ENCODE measurements at places on chromosomes 12 and 14.

DNA sequence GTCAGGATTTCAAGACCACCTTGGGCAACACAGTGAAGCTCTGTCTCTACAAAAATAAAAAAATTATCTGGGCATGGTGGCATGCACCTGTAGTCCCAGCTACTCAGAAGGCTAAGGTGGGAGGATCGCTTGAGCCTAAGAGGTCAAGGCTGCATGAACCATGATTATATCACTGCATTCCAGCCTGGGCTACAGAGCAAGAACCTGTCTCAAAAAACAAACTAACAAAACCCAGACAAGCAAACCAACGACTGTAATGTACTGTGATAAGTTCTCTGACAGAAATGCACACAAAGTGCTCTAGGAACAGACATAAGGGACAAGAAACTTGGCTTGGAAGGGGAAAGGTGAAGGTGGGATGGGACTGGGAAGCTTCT is 22.4 kb downstream of the ENTPD5 start:
- no peak for DNase-seq

DNA sequence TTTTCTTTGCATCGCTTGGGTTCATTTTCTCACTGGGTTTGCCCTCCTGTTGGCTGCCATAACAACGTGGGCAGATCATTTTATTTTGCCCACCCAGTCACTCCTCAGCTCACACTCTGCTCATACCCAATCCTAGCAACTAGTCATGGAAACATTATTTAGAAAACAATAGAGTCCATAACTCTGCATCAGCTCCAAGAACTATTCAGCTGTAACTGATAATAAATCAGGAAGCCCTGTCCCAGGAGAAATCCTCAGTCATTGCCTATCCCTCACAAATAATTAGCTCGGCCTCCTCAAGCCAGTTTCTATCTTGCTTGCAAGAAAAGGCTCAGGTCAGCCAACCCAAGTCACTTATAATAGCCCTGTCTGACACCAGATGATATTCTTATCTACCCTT is 43.2 kb downstream of the RTN1 start:
- no peak for DNase-seq

DNA sequence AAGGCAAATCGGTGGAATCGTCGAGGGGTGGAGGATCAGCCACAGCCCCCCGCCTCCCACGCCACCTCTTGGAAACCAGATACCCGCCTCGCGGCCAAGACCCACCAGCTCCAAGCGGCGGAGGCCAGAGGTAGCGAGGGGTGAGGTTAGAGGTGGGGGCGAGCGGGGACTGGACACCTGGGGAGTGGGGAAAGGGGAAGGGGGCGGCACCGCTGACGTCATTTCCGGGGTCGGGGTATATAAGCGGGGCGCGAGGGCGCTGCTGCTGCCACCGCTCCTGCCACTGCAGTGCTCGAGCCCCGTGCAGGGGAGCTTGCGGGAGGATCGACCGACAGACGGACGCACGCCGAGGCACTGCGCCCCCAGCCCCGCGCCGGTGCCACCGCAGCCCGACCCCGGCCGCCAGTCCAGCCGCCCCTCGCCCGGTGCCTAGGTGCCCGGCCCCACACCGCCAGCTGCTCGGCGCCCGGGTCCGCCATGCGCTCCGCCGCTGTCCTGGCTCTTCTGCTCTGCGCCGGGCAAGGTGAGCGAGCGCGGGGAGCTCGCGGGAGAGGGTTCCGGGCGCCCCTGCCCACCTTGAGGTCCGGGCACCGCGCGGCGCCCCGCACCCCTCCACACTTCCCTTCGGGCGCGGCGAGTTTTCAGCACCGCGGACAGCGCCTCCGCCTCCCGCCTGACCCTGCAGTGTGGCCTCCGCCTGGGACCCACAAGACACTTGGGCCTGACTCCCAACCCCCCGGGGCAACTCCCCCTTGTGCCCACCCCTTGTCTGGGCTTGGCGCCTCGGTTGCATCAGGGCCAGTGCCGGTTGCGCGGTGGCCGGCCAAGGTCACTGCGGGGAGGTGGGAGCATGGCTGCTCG is at the start of gene CHGA:
Gene CHGA, plus strand, starts transcription at position 268 of the 861 bp plus-strand sequence. Its CDS starts 210 bp downstream, at position 478.
- peak; percentile 80 for DNase-seq

DNA sequence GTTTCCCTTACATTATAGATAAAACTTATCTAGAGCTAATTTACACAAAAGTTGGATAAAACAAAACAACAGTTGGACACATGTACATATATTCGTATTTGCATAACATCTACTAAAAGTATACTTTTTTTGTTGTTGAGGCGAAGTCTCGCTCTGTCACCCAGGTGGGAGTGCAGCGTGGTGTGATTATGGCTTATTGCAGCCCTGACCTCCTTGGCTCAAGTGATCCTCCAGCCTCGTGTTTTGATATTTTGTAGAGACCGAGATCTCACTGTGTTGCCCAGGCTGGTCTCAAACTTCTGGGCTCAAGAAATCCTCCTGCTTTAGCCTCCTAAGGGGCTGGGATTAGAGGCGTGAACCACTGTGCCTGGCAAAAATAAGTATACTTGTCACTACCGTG is 9.4 kb downstream of the SYNE2 start:
- no peak for DNase-seq

DNA sequence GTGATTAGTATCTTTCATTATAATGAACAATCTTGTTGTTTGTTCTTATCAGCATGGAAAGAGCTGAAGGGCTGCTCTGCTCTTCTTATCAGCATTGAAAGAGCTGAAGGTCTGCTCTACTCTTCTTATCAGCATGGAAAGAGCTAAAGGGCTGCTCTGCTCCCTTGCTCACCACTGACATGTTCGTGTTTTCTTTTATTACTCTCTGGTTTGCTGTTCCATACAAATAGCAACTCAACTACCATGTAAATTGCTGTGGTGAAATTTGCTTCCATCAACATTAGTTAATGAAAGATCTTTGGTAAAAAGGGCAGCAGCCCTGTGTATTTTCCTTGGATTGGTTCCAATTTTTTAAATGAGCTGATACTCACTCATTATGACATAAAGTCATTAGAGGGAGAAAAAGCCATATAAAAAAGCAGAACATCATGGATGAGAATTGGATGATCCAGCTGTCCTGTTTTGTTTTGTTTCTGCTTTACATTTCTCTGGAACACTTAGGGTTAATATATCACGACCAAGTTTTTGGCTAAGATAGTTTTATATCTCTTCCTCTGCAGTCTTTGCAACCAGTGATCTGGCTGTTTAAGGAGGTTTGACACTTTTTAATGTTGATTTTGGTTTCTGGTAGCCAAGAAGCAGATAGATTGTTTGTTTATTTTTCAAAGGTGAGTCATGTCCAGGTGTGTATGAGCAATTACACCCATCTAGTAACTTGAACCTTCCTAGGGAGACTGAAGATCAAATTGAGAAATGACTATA is 356.6 kb downstream of the CEP128 start:
- DNase-seq = no peak

DNA sequence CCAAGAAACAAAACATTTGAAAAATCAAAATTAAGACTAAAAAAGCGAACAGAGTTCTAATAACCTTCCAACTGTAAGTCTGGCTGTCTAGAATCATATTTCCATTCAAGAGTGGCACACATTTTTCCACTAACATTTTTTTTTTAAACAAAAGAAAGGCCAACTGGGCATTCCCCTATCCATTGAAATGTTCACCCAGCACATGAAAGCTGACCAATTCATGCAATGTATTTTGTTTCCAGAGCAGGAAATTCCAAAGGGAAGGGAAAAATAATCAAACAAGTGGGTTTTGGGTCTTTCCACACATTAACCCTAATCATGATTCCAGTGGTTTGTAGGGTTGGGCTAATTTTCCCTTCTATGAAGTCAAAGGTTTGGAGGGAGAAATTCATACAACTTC is 206.5 kb downstream of the CALM1 start:
- no peak for DNase-seq

GRCh38 chr12:15852383-15852782 is 29.8 kb upstream of the STRAP start:
- no peak for DNase-seq

- no peak for DNase-seq
Observed at GRCh38 chr12:92544322-92544721, 158.5 kb upstream of the PLEKHG7 start.

DNA sequence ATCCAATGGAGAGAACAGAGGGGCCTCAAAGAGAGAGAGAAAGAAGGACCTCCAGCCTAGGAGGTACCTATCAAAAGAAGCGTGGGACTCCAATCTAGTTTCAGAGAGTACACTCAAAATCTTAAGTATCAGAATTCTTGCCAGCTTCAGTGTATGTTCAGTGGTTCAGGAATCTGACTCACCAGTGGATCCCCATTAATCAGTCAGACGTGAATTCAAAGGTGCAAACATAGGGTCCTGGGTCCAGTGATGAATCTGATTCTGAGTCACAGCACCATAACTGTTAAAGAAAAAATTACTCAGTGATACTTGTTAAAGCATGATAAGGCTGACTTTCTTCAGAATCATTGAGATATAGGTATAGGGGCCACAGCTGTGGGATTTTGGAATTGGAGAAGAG is 33.2 kb downstream of the ETNK1 start:
- DNase-seq = no peak

DNA sequence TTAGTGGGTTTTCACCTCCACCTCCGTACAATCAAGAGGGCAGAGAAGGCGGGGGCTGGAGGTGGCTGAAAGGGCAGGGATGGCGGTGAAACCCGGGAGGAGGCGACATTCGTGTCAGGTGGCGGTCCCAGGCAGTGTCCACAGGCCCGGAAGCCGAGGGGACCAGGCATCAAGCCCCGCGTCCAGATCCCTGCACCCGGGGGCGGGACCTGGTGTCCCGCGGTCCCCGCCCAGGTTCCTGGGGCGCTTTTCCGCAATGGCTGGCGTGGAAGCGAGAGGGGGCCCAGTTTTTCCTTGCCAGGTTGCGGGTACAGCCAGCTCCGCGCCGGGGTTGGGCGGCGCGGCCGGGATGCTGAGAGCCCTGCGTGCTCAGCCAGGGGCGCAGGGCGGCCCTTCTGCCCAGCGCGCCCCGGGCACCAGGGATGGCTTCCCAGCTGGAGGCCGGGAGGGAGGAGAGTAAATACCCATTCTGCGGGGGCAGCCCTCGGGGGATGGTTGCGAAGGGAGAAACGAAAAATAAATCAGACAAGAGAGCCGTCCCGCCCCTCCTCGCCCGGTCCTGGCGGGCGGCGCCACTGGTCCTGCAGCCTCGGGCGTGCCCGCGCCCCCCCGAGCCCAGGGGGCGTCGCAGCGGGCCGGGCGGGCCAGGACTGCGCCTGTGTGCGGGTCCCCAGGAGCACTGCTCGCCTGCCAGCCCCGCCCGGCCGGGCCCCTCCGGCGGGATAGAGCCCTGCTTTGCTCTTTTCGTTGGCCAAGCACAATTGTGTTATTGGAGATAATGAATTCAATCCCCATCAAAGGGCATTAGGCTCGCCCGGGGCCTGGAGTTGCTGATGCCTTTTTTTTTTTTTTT is 11.5 kb downstream of the FOXA1 start:
- DNase-seq = no peak

DNA sequence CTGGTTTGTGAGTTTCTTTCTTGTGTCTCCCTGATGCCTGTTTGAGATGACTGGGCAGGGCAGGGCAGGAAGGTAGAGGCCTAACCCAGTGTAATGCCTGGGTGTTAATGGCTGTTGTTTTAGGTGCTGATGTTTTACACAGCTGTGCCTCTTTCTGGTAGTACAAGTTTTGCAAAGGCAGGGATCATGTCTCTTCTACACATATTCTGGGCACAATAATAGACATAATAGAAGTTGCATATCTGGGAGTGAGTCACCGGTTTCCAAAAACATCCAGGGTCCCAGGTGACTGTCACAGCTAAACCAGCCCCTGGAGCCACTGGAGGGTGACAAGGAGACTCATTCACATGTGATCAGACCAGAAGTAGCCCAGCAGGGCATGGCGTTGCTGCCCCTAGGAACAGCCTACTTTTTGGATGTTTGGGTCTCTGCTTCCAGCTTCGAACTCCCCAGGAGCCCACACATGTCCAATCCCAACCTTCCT is 18.1 kb downstream of the TPCN1 start:
- DNase-seq = peak; percentile 36

GRCh38 chr14:64541261-64541971 is 875 bp downstream of the HSPA2 start:
- peak; percentile 66 for DNase-seq

GRCh38 chr12:90842477-90842876 is 112.5 kb downstream of the CCER1 start:
- no peak for DNase-seq

GRCh38 chr12:121668750-121669520 is 519 bp downstream of the MORN3 start:
- DNase-seq = peak; percentile 82

DNA sequence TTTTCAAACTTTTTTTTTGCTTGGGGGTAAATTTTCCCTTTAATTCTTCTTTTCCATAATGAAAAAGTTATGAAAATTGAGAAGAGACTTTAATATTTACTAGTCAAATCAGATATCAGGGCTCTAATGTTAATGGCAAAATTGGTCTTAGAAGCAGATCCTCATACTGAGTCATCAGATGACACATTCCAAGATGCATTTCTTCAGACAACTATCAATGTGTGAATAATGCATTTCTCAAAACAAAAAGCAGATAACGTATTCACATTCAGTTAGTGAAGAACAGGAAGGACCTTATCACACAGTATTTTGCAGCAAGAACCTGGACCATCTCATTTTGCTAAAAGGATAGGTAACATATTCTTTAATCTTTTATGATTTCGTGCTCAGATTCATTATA is 130.7 kb downstream of the GPHN start:
- DNase-seq = no peak

DNA sequence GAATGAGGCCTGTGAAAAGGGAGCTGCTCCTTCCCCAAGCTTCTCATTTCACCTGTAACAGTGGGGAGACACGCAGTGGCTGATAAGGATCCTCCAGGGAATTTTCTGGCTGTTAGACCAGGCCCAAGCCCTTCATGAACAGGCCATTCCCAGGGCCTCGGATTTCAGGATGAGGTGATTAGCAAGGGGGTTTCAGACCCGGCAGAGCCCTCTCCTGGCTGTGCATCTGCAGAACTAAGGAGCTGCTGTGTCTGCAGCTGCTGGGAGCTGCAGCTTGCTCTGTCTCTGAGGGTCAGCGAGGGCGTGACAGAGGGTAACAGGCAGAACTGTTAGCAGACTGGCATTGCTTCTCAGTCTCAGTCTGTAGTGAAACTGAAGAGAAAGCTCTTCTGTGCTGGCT is 110.4 kb downstream of the KCNA5 start:
- no peak for DNase-seq

DNA sequence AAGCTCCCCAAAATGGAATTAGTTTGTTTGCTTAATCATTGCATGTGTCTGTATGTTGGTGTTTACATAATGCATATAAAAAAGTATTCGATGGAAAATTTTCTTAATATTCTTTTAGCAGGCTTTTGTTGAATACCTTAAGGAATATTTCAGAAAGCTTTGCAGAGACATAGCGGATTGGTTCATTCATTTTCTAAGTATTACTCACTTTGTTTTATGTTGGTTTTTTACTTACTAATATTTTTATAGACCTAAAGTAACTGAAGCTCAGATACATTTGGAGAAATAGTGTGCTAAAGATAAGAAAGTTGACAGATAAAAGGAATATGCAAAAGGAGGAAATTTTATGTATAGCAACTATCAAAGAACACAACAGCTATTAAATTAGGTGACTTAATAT is 191.0 kb downstream of the ERC1 start:
- no peak for DNase-seq
